ENCODE measurements at places on chromosomes 12 and 14. TPM values are rescaled to one million over a fixed set of nuclear protein-coding genes. Genes with fewer than 3 reads are reported as not detected.

- DNase-seq: no peak
These were observed 458.4 kb upstream of the SYT1 start for GRCh38 chr12:78406213-78406612.

GRCh38 chr14:33404054-33404453 lies 465.4 kb downstream of the NPAS3 start:
- DNase-seq: peak; percentile 96

Gene SMCO2
- total RNA-seq: 0.26 TPM

DNA sequence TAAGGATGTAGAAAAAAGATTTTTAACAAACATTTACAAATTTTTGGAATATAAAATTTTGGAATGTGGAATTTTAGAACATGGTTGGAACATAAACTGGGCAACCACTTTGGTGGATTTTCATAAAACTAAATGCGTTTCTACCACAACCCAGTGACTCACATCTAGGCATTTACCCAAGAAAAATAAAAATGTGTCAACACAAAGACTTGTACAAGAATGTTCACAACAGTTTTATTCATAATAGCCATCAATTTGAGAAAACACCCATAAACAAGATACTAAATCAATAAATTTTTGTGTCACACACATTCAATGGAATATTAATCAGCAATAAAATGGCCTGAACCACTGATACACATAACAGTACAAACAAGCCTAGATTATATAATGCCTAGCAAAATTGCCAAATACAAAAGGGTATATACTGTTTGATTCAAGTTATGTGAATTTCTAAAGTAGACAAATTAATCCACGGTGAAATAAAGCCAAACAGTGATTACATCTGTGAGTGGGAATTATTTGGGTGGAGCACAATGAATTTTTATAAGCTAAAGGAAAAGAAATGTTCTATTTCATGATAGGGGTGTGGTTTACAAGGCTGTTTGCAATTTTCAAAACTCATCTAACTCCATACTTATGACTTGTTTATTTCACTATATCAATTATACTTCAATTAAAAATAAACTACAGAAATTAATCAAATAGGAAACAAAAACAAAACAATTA lies 415.2 kb upstream of the OR4E1 start:
- peak; percentile 4 for DNase-seq

- no peak for DNase-seq
These were observed 352 bp downstream of the PLXNC1 start for GRCh38 chr12:94148739-94149118.

Gene CCDC197
- total RNA-seq: not detected

- peak; percentile 39 for DNase-seq
These were observed 231.2 kb downstream of the PIK3C2G start for GRCh38 chr12:18492372-18493025.

DNA sequence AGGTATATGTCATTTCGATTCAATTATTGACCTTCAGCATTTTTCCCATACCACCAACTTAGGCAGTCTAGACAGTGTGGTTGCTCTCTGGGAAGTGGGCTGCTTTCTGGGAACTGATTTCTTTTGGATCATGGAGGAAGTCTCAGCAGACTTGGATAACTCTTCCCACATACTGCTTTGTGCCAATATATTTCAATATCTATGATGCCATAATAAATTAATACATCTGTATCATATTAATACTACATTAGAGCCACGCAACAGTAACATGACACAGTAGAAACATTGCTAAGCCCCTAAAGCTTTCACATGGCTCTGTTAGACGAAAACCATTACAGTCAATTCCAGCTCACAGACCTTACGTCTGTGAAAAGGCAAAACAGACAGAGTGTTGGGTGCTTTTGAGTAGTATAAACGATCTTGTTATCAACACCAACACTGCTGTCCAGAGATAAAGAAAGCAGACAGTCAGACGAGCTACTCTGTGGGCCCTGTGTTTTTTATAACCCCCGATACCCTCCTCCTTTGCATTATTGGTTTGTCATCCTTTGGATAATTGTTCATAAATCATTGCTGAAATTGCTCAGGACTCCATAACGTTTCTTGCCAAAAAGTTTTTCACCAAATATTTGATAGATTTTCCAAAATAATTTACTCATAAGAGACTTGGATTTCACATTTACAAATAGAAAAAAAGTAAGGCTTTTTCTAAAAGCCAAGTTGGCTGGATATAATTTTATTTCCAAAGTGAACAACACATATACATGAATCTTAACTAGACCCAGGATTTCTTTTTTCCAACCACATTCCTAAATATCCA lies 439.7 kb downstream of the ADAMTS20 start:
- DNase-seq: peak; percentile 86

Gene CHST11
- total RNA-seq: 2.6 TPM

DNA sequence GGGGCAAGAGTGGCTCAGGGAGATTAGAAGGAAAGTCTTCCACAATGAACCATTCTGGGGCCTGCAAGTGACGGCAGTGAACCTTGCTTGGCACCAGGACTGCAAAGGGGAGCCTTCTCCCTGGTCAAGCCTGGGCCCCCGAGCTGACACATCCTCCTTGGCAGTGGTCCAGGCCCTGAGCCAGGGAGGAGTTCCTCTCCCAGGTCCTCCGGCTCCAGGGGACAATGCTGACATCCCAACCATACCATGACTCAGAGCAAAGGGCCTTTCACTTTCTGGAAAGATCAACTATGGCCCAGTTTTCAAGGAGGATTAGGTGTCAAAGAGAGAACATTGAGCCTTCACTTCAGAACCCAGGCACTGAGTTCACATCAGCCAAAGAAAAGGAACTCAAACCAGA lies 756.5 kb upstream of the TBX3 start:
- peak; percentile 63 for DNase-seq

Gene MYH6
- not detected for total RNA-seq

DNA sequence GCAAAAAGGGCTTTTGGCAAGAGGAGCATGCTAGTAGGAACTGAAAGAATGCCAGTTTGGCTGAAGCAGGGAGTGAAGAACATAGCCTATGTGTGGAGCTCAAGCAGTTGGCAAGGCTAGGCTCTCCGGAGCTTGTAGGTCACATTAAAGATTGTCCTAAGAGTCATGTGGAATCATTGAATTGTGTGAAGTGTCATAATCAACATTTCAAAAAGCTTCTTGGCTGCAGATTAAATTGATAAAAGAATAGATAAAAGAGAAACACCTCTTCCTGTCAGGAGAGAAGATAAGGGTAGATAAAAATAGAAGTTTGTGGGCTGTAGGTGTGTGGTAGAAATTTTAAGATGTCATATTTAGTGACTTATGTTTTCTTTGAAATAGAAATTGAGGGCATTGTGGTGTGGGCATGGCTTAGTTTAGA lies 36.1 kb downstream of the CPSF6 start:
- no peak for DNase-seq

Gene NID2
- total RNA-seq: 93.7 TPM

Gene CIDEB
- 0.51 TPM for total RNA-seq

- no peak for DNase-seq
These were observed 452.4 kb upstream of the NOVA1 start for GRCh38 chr14:27050208-27050607.

DNA sequence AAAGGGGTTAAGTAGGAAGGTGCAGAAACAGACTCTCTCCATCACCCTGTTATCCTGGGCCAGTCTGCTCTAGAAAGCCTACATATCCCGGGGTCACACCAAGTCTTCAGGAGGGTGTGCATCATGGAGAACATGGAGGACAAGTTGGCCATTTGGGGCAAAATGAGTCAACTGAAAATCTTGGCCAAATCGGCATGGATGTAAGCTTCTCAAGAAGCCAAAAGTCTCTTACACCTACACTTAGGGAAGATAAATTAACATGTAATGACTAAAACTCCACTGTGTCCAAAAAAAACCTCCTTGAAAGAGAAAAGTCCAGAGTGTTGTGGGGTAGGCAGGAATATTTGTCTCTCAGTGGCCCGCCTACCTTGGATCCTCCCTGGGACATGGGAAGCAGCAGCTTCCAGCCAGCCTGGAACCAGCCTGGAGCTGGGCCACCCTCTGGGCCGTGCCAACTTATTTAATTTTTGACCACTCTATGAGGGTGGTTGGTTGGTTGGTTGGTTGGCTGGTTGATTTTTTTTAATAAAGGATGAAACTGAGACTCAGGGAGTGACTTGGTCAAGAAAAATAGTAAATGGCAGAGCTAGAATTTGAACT lies 17.9 kb upstream of the TC2N start:
- peak; percentile 50 for DNase-seq

- DNase-seq: no peak
These were observed 274.1 kb upstream of the DAAM1 start for GRCh38 chr14:58914279-58914855.

- peak; percentile 84 for DNase-seq
These were observed 29.9 kb downstream of the TSPAN9 start for GRCh38 chr12:3107071-3107583.

Gene PTHLH
- 0.26 TPM for total RNA-seq

Gene ADGRD1
- total RNA-seq: 7.3 TPM

DNA sequence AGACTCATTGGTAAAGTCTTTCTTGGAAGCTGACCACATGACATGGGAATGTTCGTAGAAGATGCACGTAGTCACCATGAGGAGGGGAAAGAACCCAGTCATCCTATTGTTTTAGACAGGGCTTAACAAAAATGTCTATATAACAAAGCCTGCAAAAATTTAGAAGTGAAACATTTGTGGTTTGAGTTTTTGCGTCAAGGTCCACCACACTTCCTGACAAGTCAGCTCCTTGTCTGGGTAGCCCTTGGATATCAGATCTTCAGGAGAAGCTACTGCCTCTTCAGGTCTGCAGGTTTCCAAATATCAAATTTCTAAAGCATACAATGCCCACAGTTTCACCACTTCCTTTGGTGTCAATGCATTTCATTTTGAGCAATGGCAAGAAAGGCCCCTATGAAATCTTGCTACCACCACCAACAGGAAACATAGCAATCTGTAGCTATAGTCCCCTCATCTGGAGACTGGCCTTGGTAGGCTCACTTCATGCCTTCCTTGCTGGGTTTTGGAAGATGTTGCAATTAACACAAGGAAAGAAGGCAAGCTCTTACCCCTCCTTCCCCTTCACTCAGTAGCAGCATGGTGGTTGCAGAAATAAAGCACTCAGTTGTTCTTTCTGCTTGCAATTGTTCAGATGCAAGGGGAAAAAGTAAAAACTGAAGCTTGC lies 235.2 kb downstream of the PCNX1 start:
- peak; percentile 39 for DNase-seq

- DNase-seq: no peak
These were observed 164.2 kb downstream of the SSPN start for GRCh38 chr12:26359576-26359975.

Gene PLEKHH1
- total RNA-seq: 0.33 TPM
